ENCODE measurements at places on chromosomes 4 and X.

DNA sequence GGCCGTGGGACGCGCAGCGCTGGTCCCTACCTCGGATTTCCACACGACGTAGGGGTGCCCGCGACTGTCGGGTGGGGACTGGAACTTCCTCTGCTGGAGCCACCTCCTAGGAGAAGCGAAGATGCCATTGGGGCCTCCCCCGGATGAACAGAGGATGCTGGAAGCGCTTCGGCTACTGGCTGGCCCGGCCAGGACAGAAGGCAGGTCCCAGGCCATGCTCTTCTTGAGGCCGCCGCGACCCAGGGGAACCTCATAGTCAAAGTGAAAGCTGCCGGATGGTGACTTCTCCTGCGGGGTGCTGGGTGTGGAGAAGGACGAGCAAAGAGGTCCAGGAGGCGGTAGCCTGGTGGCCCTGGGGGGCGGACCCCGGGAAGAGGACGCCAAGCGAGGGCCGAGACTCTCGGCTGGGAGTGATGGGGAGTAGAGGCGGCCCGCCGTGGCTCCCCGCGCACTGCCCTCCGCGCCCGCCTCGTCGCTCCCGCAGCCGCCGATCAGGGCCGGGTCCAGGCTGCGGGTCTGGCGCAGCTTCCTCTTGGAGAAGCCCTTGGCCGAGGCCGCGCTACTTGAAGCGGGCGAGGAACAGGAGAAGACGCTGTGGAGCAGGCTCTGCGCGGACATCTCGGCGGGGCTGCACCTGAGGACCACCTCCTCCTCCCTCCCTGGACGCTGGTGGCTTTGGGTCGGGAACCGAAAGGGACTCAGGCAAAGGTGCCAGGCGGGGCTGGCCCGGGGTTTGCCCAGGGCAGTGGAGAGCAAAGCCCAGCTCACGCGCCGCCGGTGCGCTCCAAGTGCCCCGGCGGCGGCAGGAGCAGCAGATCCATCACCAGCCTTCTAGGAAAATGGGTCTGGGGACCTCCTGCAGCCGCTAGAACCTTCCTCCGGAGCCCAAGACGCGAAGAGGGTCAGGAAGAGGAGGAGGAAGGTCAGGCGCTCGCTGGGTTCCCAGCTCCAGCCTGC is 1.2 kb downstream of the ARHGAP6 start:
- DNase-seq = no peak

DNA sequence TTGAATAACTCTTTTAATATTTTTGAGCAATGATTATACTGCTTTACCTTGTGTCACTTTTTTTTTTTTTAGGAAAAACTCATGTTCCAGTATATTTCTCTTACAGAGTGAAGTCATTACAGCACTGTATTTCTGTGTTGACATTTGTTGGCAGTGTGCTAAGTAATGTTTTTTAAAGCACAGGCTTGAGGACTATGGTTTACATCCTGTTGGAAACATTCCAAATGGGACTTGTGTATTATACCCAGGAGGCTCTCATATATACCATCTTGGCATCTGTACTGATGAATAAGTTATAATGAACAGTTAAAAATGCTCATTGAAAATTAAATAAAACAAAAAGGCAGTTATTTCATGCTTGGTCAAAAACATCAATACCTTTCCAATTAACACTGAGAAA is 33.8 kb downstream of the CEP44 start:
- no peak for DNase-seq

DNA sequence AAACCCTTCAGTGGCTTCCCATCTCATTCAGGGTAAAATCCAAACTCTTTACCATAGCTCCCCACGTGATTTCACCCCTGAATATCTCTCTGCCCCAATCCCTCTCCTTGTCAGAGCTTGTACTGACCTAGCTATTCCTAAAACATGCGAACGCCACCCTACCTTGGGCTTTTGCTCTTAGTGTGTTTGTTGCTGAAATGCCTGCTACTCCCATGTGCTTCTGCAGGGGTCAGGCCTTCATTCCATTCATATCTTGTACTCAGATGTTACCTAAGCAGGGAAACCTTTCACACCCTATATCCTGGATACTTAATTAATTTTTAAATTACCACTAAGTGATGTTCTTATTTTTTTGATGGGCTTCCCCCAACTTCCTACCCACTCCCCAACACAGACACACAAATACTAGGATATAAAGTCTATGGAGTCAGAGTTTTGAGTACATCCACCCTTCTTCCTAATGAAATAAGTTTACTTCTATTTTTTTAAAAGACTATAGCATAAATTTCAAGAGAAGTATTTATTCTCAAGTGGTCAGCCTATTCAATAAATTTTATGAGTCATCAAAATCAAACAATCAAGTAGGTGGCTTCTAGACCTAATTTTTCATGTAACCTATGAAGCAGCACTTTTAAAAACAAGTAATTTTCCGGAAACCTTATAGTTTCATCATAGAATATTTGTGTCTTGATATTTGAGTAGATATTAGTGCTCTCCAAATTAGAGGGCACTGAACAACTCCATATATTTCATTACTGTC is 189.4 kb downstream of the RAPGEF2 start:
- DNase-seq = no peak

DNA sequence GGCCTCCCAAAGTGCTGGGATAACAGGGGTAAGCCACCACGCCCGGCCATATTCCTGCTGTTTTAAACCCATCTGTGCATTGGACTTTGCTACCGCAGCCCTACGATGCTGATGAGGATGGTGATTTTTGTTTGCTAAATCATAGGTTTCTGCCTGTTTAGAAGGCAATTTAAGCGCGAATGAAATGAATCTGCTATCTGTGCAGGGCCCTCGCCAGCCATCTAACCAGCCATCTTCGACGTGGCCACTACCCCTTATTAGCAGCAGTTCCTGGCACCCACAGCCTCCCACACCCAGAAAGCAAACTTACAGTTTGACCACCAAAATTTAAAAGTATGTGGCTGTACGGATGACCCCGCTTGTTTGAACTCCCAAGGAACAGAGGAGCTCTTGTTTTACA is 178.5 kb downstream of the SHOX start:
- DNase-seq = no peak

DNA sequence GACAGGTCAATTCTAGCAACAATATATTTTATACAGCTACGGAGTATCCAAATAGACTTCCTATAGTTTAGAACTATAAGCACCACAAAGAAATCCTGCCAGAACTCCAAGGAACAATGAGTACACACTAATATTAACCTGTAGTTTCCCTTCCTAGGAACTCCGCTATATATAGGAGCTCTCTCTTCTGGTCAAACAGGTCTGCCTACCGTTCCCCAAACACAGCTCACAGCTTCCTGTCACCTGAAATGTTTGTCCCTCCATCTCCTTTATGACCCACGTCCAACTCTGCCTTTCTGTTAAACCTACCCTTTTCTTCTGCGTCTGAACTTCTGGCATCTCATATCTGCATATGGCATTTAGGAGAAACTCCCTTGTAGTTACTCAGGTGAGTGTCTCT is 10.5 kb upstream of the GJB1 start:
- no peak for DNase-seq
